ENCODE measurements at places on chromosomes 6 and 20.
A peak's percentile ranks its signal among the peaks of the same experiment; 100 is the strongest.

GRCh38 chr6:81813305-81813704, 60.8 kb upstream of the TENT5A start:
- no peak for DNase-seq

DNA sequence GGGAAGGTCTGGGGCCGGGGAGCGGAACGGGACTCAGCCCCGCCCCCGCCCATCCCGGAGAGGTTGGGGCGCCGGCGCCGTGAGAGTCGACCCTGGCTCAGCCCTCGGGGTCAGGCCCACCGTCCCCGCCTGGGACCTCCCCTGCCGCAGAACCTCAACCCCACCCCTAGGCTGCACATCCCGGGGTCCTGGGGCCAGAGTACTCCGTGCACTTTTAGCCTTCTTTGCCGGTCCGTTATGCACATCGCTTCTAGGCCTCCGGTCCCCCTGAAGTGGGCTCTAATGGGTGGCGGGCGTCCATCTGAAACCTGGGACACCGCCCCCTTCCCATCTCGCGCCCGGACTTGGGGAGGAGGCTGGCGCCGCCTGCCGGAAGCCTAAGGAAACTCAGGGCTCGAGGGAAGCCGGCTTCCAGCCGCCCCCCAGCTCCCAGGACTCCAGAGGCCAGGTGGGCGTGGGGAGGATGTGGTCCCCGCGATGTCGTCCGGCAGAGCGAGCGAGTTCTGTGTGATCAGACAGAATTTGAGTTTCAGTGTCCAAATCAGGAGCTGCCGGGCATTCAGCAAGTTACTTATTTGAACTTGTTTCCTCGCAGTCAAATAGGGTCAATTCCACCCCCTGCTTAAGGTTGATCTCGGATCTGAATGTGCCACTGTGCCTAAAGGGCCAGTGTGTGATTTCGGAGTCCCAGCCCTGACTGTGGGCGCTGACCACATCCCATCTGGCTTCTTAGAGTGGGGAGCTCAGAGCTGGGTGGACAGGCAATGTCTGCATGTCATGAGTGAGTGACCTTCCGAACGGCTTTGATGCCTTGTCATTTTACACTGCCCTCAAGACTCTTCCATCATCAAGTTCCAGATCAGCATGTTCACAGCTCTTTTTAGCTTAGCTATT, 47.6 kb downstream of the CPXM1 start:
- DNase-seq, result peak; percentile 28

DNA sequence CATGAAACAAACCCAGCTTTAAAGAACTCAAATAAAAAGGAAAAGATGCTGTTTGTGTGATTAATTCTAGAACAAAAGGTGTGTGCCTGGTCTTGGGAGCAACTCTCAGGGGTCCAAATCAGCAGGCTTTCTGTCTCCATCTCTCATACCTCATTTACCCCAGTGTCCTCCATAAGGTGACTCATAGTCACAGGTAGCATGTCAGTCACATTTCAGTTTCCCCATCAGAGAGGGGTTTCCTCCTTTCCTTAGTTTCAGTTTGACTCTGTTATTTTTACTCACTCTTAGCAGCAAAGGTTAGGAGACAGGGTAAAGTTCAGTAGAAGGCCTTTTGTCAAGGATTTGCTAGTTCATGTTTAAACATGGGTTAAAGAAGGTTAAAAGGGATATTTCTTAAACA, 46.2 kb downstream of the OGFRL1 start:
- DNase-seq, result no peak

GRCh38 chr6:134272374-134272773, 45.5 kb downstream of the SGK1 start:
- no peak for DNase-seq

DNA sequence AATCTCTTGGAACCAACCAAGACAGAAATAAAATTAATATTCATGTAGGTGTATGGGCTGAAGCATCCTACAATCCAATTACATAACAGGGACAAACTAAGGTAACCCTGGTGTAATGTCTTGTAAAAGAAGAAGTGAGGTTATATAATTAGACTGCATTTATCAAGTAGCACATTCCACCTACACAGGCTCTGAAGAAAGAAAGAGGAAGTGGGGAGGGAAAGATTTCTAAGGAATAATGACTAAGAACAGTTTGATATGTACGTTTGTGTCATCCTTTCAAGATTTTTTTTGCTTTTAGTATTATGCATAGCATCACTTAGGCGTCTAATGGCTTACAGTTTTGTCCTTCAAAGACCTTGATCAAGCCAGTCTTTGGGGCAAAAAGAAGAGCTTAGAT, 139.7 kb downstream of the PLCB1 start:
- no peak for DNase-seq

DNA sequence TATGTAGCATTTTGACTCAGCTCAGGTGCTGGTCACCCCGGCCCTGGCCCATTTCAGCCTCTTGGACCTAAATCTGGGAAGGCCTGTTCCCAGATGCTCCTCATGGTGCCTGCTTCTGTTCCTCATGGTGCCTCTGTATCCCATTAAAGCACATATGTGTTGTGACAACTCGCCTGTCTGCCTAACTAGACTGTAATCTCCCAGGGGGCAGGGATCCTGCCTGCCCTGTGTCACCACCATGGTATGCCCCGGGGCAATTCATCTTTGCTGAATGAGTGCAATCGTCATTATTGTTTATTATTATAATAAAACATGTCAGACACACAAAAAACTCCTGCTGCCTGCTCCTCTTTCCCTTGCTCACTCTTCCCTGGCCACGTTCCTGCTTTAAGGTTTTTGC, 62.0 kb downstream of the ZFP64 start:
- DNase-seq, result peak; percentile 14

DNA sequence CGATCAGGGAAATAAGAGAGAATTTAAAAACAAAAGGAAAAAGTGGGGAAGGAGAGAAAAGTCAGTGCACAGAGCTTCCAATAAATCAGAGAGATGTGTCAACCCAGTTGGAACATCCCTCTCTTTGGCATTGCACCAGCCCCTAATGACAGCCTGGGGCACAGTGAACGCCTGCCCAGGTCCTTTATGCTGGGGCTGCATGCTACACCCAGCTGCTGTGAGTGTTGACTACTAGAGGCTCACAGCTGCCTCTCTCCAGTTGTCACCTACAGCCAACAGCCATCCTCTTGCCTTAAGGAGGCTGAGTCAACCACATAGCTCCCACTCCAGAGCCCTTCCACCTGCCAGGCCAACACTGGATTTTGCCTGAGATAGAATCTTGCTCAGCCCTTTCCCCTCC, 19.0 kb downstream of the OR2H2 start:
- no peak for DNase-seq

GRCh38 chr20:50561379-50562078, 51.3 kb downstream of the PTPN1 start:
- peak; percentile 97 for DNase-seq

DNA sequence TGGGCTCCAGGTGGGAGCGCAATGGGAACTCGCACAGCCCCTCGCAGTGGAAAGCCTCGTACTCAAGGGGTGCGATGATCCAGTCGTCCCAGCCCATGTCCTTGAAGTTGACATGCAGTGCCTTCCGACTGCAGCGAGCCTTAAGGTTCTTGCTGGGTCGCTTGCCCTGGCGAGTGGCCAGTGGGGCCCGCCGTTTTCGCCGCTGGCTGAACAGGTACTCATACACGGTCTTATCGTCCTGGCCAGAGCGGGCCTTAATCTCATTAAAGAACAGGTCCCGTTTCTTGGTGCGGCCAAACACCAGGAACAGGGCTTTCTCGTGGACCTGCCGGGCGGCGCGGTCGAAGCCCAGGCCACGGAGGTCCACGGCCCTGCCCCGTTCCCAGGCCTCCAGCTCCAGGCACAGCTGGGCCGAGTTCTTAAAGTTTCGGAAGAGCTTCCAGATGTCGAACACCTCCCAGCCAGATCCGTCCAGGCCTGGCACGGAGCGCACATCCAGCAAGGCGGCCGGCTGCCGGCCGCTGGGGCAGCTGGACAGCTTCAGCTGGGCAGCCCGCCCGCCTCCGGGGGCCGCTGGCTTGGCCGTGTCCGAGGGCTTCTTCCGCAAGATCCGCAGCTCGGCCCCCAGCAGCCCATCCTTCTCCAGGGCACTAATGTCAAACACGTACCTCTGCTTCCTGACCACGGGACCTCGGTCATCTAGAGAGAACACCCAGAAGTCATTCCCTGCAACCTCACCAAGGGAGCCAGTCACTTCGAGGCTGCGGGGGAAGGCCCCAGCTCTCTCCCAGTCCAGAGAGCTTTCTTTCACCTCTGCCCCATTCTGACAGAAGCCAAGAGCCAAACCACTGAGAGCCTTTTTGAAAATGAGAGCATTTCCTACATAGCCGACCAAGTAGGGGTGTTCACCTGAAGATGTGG, 3.7 kb downstream of the GDF5 start:
- no peak for DNase-seq

- DNase-seq, result no peak
These were observed 91.5 kb upstream of the ZNF217 start for GRCh38 chr20:53685070-53685595.

DNA sequence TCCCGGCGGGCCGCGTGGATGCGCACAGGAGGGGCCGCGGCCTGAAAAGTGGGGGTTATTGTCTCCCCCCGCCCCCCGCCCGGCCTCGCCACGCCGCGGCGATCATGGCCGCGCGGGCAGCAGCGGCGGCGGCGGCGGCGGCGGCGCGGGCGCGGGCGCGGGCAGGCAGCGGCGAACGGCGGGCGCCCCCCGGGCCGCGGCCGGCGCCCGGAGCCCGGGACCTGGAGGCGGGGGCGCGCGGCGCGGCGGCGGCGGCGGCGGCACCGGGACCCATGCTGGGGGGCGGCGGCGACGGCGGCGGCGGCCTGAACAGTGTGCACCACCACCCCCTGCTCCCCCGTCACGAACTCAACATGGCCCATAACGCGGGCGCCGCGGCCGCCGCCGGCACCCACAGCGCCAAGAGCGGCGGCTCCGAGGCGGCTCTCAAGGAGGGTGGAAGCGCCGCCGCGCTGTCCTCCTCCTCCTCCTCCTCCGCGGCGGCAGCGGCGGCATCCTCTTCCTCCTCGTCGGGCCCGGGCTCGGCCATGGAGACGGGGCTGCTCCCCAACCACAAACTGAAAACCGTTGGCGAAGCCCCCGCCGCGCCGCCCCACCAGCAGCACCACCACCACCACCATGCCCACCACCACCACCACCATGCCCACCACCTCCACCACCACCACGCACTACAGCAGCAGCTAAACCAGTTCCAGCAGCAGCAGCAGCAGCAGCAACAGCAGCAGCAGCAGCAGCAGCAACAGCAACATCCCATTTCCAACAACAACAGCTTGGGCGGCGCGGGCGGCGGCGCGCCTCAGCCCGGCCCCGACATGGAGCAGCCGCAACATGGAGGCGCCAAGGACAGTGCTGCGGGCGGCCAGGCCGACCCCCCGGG, 637 bp downstream of the ARID1B start:
- DNase-seq, result peak; percentile 53

DNA sequence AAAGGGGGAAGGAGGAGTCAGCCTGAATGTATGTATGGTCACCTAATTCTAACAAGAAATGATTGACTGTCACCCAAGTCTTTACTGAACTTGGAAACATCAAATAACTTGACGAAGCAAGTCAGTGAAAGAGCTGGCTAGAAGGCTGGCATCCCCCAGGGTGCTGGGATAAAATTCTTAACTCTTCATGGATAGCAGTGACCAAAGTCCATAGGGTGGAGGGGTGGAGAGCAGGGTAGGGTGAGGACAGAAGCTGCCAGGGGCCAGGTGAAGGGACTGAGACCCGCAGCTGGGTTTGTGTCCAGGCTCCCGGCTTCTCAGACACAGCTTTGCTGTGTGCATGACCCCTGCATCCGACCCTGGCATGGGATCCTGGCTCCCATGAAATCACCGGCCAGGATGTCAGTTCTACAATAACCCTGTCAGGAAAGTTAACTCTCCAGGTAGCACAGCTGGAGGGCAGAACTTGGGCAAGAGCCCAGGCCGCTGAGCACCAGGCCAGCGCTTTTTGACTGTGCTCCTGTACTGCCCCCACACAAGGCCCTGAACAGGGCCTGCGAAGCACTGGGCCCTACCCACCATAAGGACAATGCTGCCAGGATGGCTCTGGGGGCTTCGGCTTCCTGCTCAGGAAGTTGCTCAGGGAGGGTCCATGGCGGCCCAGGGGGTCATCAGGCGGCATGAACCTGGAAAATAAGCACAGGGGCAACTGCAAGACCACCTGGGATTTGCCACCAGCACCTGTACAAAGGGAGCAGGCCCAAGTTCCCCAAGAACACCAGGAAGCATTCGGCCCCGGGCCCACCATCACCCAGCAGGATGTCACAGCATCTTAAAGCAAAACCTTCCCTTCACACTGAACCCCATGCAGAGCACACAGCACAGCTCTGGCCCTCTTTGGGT, 32.5 kb downstream of the ZC3H12D start:
- DNase-seq, result no peak

- no peak for DNase-seq
These were observed at the start of gene COX4I2 for GRCh38 chr20:31637660-31638059. TSS of gene COX4I2 (plus strand) at chr20:31637912. CDS start at chr20:31639018, 1,106 bp downstream.

GRCh38 chr6:158356586-158357546, 44.6 kb downstream of the TULP4 start:
- no peak for DNase-seq

DNA sequence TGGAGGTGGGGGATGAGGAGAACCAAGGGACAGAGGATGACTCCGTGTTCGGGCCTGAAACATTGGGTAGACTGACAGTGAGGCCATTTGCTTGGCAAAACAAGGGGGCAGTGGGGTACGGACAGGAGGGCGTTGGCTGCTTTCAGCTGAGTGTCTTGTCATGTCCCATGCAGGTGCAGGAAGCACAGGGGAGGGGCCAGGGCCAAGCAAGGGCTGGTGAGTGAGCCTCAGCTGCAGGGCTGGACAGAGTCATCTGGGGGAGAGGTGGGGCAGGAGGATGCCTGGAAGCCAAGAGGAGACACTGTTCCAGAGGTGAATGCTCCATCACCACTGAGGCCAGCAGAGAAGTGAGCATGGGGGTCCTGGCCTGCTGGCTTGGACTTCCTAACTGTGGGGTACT, 78.4 kb downstream of the ERMARD start:
- DNase-seq, result no peak

DNA sequence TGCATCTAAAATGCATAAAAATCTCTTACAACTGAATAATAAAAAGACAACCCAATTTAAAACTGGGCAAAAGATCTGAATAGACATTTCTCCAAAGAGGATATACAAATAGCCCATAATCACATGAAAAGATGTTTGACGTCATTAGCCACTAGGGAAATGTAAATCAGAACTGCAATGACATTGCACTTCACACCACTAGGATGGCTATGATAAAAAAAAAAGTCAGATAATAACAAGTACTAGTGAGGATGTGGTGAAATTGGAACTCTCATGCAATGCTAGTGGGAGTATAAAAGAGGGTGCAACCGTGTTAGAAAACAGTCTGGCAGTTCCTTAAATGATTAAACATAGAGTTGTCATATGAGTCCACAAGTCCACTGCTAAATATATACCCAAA, 24.3 kb upstream of the TBX18 start:
- no peak for DNase-seq
